HAP-1 (cell line): ENCODE measurements at places on chromosomes 2 and 18.

DNA sequence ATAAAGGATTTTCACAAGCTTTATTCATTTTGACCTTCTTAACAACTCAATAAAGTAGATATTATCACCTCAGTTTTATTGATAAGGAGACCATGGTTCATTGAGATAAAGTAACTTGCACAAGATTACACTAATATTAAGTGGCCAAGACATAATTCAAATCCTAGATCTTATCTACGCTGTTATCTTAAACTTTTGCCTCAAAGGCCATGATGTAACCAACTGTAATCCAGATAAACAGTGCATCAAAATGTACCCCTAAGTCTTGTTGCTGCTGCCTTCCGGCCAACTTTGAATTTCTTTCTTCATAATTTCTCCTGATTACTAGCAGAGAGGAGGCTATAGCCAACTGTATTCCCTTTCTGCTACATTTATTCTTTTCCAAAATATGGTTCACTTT is 1094.8 kb upstream of the PIK3C3 start:
- no peak for DNase-seq

GRCh38 chr2:66577321-66578053 is 142.6 kb downstream of the MEIS1 start:
- no peak for DNase-seq

DNA sequence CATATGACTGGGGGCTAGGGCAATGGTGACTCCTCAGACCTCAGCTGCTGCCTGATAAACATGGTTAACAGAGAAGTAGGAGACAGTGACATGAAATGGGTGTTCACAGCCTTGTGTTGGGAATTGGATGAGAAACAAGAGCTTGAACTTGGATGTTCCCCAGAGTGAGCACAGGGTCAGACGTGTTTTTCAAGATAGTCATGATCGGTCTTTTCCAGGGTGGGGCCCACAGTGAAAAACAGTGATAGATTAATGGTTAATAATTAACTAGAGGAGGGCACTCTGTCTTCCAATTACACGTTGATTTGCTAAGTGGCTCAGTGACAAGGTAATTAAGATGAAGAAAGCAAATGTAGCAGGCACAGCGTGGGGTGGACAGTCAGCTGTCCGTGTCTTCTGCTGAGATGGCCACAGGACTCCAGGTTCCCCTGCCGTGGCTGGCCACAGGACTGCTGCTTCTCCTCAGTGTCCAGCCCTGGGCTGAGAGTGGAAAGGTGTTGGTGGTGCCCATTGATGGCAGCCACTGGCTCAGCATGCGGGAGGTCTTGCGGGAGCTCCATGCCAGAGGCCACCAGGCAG is at the start of gene UGT1A3:
Gene UGT1A3 (plus strand): TSS at position 320 of the 579 bp plus-strand sequence. CDS start 85 bp downstream, at position 405.
- no peak for DNase-seq

DNA sequence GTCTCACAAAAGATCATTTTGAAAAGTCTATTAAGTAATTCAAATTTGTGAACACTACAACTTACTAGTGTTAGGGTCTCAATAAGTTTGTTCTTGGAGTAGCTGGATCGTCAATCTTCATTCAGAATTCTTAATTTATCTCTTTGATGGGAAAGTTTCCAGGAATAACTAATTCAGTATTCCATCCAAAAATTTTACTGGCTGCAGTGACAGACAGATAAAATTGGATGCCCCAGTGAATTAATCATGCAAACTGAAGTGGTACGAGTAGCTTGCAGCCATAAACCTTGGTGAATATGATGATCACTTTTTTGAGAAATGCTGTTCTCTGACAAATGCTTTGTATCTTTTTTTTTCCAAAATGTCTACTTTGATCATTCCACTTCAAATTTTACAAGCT is 112.8 kb downstream of the LYPD6 start:
- DNase-seq: no peak

DNA sequence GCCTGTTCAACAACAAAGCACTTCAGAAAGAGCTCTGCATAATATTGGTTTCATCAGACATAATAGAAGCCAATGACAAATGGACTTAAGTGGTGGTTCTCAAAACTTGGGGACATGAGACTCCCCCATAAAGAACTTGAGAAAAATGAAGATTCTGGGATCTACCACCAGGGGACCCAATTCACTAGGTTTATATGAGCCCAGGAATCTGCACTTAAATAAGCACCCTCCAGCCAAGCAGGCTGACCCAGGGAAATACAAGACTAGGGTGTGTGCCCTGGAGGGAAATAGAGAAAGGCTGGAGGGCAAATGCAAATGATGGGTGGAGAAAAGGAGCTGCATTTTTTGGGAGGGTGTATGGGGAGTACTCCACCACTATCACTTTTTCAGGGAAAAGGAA is 52.5 kb downstream of the SATB2 start:
- no peak for DNase-seq

DNA sequence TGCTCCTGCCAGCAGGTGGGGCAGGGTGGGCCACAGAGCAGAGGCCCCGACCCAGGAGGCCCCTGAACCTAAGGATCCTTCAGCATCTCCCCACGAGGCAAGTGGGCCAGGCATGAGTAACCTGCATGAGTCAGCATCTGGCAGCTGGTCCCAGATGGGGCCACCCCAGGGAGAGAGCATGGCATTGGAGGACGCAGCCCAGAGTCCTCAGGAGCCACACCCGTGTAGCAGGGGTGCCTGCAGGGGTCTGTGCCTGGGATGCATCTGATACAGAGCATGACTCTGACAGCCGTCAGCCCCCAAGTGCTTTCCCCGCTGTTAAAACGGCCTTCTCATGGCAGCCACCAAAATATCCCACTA is 185.6 kb upstream of the SALL3 start:
- DNase-seq: no peak

DNA sequence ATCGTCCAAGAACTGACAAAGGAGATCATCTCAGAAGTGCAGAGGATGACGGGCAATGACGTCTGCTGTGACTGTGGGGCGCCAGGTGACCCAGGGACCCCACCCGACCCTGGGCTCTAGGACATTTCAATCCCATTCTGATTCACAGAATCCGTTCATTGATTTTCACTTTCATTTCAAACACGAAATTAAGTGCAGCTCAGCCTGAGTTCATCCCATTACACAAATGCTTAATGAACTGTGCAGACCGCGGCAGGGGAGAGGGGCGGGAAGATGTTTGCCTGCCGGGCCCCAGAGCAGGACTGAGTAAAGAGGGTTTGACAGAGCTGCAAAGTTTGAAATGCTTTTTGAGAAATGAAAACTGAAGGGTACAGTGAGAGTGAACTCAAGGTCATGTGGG is 67.1 kb downstream of the ITGB1BP1 start:
- peak; percentile 59 for DNase-seq

GRCh38 chr18:71583252-71583651 is 960.9 kb downstream of the CBLN2 start:
- no peak for DNase-seq
